ENCODE measurements at places on chromosomes 12 and 14.

- DNase-seq = no peak
These were observed 103.9 kb downstream of the SUDS3 start for GRCh38 chr12:118480235-118480634.

DNA sequence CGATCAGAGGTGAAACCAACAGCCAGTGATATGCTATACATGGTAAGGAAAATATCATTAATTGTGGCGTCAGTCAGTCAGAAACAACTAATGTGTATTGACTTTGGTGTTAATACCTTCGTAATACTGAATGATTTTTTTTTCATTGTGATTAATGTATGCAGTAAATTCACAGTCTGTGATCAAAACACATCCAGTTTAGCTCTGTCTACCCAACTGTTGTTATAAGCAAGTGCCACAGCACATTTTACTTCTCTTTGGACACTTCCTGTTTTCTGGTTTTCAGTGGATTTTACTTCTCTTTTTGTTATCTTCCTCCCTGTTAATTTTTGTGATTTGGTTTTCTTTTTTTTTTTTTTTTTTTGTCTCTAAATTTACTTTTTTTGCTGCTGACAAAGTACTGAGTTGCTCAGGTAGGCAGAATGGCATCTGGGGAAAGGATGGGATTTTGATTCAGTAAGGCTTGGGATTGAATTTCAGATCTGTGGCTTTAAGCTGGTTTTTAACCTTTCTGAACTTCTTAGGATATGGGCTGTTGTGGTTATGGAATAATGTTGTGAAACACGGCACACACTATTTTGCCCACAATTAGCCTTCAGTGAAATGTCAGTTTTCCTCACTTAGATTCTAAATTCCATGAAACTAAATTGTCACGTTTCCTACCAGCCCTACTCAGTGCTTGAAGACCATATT is 604 bp downstream of the GLIPR1 start:
- DNase-seq = no peak

GRCh38 chr12:26379777-26380467 is 184.5 kb downstream of the SSPN start:
- DNase-seq = no peak

DNA sequence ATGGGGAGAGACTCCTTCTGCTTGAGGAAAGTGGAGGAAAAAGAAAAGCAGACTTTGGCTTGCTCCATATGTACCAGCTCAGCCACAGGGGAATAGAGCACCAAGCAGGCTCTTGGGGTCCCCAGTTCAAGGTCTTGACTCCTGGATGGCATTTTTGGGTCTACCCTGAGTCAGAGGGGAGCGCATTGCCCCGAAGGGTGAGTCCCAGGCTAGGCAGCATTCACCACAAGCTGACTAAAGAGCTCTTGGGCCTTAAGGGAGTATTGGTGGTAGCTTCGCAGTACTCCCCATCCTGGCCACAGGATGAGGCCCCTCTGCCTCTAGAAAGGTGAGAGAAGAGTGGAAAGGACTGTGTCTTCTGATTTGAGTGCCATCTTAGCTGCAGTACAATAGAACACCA is 19.8 kb upstream of the UNC79 start:
- no peak for DNase-seq

DNA sequence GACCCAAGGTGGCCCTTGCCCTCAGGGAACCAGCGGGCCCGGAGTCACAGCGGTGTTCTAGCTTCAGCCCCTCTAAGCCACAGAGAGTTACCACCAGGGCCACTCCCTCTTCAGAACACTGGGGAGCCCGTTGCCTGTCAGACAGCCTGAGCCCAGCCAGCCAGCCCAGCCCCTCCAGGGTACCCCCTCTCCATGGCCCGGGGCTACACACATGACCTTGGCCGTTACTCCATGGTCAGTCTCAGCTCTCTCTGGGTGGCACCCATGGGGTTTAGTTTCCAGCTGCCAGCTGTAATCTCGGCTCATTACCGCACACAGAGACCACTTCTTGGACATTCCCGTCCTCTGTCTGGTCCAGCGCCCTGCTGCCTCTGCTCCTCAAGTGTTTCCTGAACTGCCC is 35.0 kb downstream of the PPP2R5C start:
- DNase-seq = no peak

DNA sequence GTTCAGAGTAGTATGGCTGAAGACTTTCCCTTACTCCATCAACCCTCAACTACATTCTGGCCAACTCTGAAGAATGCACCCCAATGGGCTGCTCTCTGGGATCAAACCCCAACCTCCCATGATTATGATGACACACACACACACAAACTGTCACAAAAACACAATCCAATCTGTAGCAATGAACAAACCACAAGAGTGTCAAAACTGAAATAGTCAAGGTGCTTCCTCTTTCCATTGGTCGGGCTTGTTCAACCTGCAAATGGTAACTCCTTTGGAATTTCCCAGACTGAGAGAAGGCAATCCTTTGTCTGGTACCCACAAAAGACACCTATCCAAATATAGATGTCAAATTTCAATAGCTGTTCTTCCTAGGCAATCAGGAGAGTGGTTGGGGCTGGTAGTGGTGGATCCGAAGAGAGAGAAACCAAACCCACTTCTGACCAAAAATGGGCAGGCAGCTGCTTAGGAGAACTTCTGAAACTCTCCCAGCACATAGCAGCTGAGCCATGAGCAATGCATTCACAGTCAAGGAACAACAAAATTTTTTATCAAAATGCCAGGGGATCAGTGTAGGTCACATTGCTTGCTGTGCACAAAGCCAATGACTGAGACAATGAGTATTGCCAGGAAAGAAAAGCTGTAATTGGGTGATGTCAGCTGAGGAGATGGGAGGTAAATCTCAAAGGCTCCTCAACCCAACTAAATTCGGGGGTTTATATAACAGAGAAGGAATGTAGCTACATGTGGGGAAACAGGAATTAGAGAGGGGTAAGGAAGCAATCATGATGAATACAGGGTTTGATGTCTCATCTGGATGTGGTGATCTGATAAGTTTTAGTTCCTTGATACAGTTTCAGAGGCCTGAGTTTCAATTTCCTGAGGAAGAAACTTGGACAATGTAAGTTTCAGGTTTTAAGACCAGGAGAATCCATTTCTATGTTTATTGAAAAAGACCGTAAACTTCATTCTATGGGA is 191.4 kb downstream of the KITLG start:
- no peak for DNase-seq

DNA sequence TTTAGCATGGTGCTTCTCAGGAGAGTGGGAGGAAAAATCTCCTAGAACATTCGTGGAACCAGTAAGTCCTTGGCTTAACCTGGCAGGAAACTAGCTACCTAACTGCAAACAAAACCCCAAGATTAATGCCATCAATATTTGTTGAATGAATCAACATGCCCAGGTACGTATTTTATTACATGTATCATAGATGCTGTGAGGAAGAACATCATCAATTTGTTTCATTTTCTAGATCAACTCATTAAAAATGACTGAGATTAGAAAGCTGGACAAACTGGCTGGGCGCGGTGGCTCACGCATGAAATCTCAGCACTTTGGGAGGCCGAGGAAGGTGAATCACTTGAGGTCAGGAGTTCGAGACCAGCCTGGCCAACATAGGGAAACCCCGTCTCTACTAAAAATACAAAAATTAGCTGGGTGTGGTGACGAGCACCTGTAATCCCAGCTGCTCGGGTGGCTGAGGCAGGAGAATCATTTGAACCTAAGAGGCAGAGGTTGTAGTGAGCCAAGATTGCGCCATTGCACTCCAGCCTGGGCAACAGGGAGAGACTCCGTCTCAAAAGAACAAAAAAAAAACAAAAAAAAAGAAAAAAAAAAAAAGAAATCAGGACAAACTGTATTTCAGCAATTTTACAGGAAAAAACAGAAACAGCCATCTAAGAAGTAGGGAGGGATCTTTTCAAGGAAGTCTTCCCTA is 88.7 kb downstream of the NTN4 start:
- no peak for DNase-seq

GRCh38 chr14:105023144-105023543 is 2.3 kb upstream of the CDCA4 start:
- no peak for DNase-seq

DNA sequence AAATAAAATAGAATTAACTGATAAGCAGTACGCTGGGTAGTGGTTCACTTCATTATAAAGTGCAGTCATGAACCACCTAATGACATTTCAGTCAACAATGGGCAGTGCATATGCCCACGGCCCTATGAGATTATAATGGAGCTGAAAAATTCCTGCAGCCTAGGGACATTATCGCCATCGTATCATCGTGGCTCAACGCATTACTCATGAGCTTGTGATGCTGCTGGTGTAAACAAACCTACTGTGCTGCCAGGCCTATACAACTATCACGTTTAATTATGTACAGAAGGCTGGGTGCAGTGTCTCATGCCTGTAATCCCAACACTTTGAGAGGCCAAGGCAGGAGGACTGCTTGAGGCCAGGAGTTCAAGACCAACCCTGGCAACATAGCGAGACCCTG is 62.3 kb upstream of the TMEM263 start:
- DNase-seq = no peak

DNA sequence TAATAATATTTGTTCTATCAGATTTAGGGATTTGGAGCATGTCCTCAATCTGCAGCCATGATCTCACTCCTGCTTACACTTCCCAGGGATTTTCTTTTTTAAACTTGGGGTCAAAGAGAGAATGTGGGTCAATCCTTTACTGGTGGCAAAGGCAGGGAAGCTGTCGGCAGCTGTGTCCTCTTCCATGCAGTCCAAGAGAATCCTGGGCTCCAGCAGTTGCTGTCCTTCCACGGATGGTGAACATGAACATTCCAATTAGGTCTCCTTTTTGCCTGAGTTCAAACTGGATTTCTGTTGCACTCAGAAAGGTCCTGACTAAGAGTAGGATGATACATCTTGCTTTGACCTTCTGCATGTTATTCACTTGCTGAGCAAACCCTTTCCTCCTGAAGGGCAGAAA is 73.9 kb downstream of the ARL6IP4 start:
- no peak for DNase-seq

DNA sequence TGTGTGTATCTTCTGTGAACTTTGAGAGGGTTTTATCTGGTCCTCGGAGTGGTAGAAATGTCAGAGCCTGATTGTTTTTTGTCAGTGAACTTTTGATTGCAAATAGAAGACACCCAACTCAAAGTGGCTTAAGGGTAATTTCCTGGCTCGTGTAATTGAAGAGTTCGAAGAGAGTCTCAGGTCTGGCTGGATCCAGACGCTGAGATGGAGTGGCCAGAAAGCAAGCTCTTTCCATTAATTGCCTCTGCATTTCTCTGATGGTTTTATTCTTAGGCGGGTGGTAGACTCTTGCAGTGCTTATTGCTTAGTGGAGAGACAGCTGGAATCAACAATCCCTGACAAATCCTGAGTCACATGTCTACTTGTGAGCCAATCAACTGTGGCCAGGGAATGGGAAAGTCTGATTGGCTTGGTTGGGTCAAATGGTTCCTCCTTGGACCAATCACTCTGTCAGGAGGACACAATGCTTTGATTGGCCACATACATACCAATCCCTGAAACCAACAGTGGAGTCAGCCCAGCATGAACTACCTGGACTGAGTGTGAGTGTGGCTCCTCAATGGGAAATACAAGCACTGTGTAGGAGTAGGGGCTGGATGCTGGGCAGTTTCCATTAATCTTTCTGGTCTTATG is 330.5 kb downstream of the AACS start:
- no peak for DNase-seq

DNA sequence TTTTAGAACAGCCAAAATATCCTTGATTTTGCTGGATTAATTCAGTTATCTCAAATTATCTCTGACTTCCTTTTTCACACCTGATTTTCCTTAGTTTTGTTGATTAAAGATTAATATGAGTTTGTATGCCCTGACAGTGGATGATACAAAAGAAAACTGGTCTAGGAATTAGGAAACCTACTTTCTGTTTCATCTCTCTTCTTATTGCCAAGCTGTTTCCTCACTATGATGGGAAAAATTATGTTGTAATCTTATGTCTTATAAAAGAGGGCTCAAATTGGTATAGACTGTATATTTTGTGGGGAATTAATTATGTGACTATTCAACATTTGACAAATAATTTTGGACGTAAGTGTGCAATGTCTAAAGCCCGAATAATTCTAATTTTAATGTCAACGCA is 271.6 kb downstream of the FBXL14 start:
- DNase-seq = no peak

DNA sequence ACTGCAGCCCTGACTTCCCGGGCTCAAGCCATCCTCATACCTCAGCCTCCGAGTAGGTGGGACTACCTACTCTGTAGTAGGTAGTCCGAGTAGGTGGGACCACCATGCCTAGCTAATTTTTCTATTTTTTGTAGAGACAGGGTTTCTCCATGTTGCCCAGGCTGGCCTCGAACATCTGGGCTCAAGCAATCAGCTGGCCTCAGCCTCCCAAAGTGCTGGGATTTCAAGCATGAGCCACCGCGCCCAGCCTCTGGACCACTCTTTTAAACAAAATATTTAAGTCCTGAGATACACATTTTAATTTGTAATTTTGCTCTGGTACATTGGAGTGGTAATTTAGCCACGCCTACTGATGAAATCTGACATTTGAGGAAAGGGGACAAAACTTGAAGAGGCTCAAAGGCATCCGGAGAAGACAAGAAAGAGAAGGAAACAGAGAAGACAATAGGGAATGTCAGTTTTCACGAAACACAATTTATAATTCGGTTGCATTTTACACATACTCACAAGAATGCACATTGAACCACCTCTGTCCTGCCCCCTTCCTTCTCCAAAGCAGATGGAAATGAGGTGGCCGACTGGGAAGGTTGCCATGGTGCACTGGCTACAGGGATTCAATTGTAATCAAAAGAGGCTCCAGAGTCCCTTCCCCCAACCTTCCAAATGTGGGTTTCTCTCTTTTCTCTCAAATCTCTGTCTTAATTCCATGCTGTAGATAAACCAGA is 9.7 kb upstream of the TUBA1A start:
- no peak for DNase-seq

GRCh38 chr14:99415496-99416281 is 65.0 kb downstream of the SETD3 start:
- DNase-seq = peak; percentile 38

- no peak for DNase-seq
These were observed 29.0 kb downstream of the PTPRB start for GRCh38 chr12:70608184-70608583.

GRCh38 chr12:111353603-111354295 is 15.1 kb downstream of the PHETA1 start:
- DNase-seq = no peak

Measured in activated CD8-positive, alpha-beta memory T cell treated with anti-CD3 and anti-CD28 coated beads for 4 hours (primary cell).